Cerebellar nuclear complex (tissue), 1 donor: ENCODE measurements at places on chromosomes 4 and X.

DNA sequence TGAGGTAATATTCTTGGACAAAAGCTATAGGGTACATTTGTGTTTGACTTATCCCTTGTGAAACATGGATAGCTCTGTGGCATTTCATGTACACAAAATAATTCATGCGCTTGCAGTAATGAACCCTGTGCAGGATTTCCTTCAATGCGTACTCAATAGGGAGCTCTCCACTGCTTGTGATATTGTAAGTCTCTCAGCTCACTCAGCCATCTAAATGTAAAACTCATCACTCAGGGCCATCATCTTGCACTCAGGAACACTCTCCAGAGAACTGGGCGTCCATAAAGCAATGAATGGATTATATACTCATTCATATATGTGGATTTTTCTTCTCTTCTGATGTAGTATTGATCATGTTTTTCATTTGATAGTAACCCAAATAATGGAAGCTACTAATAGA, 288.1 kb downstream of the DCTD start:
- no peak for DNase-seq

DNA sequence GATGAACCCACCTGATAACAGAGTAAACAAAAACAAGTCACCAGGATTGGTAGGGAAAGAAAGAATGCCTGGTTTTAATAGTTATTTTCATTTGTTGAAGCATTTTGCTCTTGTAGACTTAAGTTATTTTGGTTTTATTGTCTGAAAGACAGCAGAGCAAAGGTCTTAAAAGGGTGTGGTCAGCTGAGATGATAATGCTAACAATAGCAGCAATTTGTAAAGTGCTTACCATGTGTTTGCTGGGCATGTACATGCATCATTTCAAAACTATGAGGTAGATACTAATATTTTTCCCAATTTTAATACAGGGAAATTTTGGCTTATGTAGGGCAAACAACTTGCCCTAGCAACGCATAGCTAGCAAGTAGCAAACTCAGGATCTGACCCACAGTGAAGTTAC, 46.8 kb upstream of the SLC10A4 start:
- DNase-seq = no peak

DNA sequence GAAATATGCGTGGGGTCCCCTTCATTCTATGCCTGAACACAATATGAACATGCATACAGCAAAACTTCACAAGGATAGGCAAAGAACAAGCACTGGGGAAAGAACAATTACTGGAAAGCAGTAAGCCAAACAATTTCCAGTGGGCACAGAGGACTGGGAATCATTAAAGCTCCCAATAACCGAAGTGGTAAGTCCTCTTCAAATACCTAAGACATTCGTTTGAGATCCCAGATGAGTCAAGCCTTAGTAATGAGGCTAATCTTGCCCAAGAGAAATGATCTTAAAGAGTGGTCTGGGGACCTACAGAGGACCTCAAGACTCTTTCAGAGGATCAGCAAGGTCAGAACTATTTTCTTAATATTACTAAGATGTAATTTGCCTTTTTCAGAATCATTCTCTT, 28.6 kb downstream of the ANAPC10 start:
- no peak for DNase-seq

DNA sequence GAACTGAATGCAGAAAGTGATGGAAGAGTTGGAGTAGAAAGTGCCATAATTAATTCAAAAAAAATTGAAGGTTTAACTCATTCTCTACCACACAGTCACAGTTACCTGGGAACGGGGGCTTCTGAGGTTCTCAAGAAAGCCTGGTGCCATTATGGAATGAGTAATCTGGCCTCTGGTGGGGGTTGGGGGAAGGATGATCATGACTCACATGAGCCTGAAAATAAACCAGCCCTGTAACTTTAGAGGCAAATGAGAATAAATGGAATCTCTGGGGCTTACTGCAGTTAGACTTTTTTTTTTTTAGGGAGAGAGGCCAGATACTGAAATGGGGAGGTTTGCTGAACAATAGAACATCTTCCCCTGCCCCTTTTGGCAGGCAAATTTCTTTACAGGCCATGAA, 55.3 kb downstream of the SOD3 start:
- DNase-seq = no peak

DNA sequence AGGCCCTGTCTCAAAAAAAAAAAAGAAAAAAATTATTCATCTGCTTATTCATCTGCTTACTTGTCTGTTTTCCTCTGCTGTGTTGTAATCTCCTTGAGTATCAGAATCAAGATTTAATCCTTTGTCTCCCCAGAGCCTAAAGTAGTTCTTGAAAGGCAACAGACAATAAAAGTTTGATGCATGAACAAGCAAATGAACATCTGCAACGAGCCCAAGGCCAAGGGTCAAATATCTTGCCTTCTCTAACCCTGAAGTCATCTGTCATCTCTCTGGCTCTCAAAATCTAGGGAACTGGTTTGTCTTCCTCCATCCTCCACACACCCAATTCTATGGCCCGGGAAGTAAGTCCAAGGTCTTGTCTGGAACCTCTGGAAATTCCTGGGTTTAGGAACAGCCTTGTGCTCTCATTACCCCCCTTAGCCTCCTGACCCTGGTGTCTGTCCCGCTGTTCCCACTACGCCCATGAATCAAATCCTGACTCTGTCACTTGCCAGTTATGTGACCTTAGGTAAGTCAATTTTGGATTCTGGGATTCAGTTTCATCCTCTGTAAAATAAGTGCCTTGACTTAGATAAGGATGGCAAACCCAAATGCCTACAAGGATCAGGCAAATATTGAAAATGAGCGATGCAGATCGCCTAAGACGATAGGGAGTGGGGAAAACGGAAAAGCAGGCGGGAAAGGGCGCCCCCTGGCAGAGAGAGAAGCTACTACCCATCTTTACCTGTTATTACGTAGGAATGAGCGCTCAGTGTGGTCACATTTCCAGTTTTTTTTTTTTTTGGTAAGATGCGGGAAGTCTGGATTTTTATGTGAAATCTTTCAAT, 102.7 kb upstream of the DHX15 start:
- DNase-seq = no peak

DNA sequence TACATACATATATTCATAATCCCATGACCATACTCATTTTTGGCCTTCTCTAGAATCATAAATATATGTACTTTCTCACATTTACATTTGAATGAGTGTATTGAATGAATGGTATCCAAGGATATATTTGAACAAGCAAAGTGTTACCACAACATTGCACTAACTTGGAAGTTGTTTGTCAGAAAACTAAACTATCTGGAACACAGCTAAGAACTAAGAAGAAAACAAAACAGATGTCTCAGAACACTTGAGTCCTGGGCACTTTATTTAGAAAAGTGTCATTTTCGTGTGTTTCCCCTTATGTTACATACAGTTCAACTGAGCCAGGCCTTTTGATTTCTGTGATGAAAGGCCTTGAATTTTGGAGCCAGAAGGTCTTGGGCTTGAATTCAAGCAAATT, 466.7 kb upstream of the FAT1 start:
- DNase-seq = no peak

DNA sequence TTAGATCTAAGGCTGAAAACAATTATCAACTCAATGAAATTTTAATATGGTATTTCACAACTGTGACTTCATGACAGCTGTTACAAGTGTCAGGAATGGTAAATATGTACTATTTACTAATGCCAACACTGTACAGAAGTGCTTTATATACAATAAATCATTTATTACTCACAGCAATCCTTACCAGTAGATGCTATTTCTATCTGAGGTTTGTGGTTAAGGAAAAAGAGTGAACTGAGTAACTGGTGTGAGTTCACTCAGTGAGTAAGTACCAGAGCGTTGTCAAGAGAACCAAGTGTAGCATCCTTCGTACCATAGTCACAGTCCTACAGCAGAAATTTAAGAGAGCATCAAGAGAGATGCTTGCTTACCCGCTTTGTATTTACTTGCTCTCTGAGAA, 23.3 kb downstream of the MTHFD2L start:
- no peak for DNase-seq

DNA sequence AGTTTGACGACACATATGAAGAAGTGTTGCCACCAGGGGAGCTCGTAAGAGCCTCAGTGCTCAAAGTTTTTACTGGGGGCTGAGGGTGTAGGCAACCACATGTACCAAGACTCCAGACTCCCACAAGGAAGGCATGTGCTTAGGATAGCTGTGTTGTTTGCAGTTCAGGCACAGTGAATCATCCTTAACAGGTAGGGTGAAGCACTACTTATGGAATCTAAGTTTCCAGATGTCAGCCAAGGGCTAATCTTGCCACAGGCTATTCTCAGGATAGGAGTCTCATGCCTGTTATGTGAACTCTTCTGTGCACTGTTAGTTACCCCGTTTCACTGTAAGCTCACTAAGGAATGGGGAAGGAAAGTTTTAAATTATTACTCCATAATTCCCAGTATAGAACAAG, 202.6 kb downstream of the TMA16 start:
- no peak for DNase-seq

- DNase-seq = no peak
Measured at GRCh38 chr4:88276952-88277710, 7.2 kb downstream of the PPM1K start.

GRCh38 chrX:131791608-131792355, 231.3 kb upstream of the STK26 start:
- DNase-seq = no peak

DNA sequence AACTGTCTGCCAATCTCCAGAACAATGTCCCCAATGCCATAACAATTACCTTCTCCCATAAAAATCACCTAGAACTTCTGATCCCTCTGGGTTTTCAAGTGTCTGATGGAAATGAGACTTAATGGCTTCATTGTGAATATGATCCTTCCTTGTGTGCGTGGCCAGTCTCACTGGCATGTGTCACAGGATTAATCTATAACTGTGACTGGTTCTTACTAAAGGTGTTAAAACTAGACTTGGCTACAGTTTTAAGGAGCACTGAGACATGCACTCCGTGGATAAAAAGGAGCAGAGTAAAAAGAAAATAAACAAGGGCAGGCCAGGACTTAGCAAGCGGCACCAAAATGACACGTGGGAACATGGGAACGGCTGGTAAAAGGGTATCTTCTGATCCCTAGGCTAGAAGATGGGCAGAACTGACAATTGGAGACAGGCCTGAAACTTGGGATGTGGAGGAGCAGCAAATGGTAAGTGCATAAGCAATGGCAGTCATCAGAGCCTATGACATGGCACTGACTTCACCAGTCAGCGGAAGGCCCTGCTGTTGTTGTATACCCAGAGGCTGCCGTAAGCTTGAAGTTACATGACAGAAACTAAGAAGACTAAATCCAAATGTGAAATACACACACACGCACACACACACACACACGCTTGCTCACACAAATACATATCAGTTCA, 256.6 kb upstream of the NOCT start:
- DNase-seq = no peak

- no peak for DNase-seq
Measured at GRCh38 chr4:83589279-83589678, 53.4 kb downstream of the GPAT3 start.

DNA sequence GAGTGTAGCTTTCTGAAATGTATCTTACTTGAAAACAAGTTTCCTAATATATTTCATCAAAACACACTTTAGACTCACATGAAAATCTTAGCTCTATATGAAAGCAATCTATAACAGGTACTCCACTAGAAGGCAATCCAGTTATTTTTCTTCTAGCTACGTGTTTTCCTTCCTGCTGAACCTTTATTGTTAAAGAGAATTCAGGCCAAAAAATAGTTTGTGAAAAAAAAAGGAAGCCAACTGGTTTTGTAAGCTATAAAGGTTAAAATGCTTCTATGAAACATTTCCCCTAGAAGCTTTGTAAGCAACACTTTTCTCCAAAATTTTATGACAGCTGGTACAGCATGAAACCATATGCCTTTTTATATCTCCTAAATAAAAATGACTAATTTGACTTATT, 304.7 kb upstream of the DIAPH2 start:
- DNase-seq = no peak

- no peak for DNase-seq
Measured at GRCh38 chr4:81781799-81782198, 310.1 kb upstream of the RASGEF1B start.

- no peak for DNase-seq
Measured at GRCh38 chr4:69030326-69030725, 65.9 kb upstream of the UGT2B7 start.

DNA sequence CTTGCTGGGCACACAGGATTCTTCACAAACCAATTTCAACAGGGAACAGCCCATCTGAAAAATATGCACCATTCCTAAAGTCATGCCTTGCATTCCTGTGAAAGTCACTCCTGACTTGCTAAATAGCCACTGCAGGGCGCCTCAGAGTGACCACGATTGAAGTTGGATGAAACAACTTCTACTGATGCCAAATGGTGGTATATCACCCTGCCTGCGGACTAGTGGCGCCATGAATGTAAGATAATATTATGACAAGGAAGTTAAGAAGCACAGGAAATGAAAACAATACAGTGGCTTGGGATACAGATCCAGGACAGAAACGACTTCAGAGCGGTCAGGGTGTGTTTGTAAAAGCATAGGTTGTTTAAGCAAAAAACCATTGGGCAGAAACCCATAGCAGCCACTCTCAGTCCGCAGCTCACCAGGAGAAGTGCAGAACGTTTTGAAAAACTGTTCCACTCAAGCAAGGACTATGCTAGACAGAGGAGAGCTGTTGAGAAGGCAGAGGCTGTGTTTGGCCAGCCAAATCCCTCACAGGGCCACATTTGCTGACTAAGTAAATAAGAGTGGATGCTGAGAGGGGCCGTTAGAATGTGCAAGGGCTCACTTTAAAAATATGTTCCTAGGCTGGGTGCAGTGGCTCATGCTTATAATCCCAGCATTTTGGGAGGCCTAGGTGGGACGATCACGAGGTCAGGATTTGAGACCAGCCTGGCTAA, 250.4 kb downstream of the PTTG2 start:
- DNase-seq = no peak

DNA sequence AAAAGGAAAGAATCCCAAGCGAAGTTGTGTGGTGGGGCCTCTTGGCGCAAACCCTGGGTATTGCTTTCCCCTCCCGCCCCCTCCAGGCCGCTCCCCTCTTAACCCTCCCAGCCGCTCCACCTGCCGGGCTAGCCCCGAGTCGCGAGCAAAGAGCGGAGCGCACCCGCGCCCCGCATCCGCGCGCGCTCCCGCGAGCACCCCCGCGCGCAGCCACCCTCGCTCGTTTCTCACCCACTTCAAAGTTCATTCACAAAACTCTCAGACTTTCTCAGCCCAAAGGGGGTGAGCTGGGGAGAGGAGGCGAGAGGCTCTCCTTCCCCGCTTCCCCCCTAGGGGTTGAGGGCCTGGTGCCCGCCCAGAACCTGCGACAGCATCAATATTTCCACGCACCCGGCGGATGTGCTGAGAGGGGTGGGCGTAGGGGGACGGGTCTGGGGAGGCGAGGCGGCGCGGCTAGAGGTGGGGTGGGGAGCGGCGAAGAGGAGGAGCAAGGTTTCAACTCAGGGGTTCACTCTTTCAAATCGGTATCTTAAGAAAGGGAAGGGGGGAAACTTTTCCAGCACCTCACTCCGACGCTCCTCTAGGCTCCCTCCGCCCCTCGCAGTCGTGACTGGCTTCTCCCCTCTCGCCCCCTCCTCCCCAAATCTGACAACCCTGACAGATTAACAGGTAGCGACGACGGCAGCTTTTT, 1.8 kb downstream of the MAML3 start:
- DNase-seq = no peak

- no peak for DNase-seq
Measured at GRCh38 chr4:40471923-40472322, 136.8 kb downstream of the CHRNA9 start.
